ENCODE measurements at places on chromosomes 6 and 20.

- DNase-seq: no peak
Measured at GRCh38 chr6:137286916-137287315, 67.7 kb upstream of the IFNGR1 start.

DNA sequence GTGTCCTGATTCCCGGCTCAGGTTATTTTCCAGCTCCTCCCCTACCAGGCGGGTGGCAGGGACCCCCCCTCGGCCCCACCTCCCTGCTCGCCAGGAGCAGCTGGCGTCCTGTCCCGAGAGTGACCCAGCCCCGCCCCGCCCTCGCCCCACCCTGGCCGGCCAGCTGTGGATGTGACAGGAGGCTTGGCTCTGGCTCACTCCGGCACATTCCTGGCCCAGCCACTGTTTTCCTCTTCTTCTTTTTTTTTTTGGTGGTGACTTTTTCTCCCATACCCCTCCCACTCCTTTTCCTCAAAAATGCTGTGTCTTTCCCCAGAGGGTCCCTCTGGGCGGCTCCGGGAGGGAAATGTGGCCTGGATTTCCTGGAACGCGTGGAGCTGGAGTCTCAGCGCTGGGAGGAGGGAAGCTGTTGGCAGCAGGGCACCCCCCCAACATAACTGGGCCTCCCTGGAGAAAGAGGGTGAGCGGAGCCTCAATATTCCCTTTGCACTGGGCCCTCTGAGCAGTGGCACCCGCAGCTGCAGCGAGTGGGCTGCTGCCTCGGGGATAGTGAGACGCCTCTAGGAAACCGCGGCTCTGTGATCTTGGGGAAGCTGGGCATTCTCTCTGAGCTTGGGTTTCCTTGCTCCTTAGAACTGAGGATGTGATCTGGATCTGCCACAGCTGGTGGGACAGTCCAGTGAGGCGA is 28.3 kb upstream of the CSNK2A1 start:
- DNase-seq: no peak

DNA sequence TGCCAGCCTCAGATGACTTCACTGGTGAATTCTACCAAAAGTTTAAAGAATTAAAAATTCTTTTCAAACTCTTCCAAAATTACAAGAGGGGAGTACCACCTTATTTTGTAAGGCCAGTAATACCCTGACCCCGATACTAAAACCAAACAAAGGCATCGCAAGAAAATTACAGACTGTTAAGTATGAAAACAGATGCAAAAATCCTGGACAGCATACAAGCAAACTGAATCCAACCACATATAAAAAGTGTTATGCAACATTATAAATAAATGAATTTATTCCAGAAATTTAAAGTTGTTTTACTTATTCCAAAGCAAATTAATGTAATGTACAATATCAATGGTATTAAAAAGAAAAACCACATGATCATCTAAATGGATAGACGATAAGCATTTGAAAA is 873.6 kb upstream of the GJE1 start:
- no peak for DNase-seq

DNA sequence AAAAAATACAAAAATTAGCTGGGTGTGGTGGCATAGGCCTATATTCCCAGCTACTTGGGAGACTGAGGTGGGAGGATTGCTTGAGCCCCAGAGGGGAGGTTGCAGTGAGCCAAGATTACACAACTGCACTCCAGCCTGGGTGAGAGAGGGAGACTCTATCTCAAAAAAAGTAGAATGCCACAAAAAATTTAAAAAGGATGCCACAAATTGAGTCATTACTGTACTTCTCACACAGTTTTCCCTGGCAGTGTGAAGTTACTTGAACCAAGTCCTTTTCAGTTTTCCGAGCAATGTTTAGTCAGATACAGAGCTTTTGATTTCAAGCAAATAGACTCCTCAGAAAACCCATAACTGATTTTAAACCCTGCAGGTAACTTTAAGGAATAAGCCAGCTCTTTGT is 53.3 kb downstream of the TNFRSF21 start:
- no peak for DNase-seq

DNA sequence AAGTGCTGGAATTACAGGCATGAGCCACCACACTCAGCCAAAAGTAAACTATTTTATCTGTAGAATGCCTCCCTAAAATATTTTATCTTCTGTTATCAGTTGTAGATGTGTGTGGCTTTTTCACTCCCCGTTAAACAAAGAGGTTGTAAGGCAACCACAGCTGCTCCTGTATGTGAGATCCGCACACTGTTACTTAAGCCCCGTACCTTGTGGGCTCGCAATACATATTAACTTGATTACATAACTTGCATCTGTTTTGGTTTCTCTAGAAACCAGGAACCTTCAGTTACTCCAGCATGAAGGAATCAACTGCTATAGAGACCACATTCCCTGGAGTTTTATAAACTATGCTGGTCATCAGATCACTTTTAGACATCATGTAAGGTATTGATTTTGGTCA is 420.1 kb upstream of the SLC35B3 start:
- DNase-seq: no peak

DNA sequence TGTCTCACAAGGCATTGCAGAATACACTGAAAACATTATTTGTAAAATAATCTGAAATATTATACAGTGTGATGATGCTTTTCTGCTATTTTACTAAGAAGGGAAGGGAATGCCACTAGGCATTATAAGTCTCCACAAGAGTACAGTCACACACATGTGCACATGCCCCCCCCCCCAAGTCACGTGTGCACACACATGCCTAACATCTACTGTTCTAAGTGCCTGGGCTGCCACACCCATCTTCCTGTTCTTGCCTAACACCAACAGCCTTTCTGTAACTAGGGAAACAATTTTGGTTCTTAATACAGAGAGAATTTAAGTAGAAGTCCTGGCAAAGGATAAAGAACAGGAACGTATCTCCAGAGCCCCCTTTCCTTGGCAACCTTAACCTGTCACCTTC is 58.2 kb upstream of the BCLAF1 start:
- no peak for DNase-seq

Data from stimulated activated CD8-positive, alpha-beta memory T cell treated with anti-CD3 and anti-CD28 coated beads, Interleukin-12 subunit alpha, Interleukin-12 subunit beta, amount 100 ng/mL, for 1 hour (primary cell).